ENCODE measurements at places on chromosomes 2 and 18. TPM values are rescaled to one million over a fixed set of nuclear protein-coding genes. Genes with fewer than 3 reads are reported as not detected.

DNA sequence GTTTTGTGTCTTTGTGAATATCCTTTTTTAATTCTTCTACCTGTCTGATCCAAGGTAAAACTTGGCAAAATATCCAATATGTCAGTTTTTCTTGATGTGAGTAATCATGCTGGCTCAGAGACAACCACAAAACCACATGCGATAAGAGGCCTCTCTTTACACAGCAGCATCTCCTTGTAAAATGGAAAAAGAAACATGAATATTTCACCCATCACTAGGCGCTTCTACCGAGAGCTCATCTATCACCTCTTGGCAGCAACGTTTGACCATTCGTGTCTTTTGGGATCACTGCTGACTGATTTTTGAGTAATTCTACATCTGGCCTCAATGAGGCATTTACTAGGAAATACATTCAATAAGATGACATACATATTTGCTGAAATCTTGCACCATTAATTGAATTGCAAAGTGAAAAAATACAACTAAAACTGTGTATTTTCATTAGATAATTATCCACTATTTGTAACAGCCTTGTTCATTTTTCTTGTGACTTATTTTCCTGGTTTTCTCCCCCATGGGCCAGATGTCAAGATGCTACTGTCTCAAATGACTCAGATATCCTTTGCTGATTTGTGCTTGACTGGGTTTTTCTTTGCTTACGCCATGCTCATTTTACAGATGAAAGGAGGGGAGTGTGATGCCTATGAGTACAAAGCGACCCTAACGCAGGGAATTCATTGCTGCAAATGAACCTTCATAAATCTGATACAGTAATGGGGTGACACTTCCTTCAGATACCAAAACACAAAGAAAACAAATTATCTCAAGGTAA is 467.5 kb downstream of the FBXO15 start:
- no peak for DNase-seq

GRCh38 chr2:7191932-7192331 is 274.7 kb downstream of the RNF144A start:
- DNase-seq, result no peak

GRCh38 chr2:119821266-119821665 is 61.5 kb downstream of the PTPN4 start:
- DNase-seq, result no peak

Gene SAG
- total RNA-seq, result not detected

Gene AKAIN1
- 3.1 TPM for total RNA-seq

Gene KCNE4
- total RNA-seq, result 4.6 TPM

Gene LYPD1
- total RNA-seq, result 1.6 TPM

GRCh38 chr2:34266908-34267697 is 668.0 kb upstream of the FAM98A start:
- DNase-seq, result no peak

Gene ST8SIA5
- under 0.01 TPM for total RNA-seq

- DNase-seq, result no peak
Observed at GRCh38 chr2:217932803-217933616, 69.8 kb downstream of the TNS1 start.

- DNase-seq, result no peak
Observed at GRCh38 chr2:175743011-175743410, 259.1 kb downstream of the LNPK start.

Gene CENPA
- total RNA-seq, result not detected

DNA sequence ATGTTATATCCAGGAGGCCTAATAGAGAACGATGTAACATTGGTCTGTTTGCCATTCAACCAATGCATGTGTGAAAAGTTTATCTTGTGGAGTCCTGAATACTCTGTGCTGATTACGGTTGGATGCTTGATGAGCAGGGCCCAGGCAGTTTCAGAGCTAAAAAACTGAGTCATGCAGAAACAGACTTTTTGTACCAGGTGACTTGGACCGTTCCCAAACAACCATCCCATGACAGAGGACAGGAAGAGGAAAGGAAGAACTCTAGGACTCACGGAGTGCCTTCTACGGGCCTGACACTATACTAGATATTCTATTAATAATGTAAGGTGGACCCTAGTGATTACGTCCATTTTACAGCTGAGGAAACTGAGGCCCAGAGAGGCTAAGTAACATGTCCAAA is 142.1 kb downstream of the ARHGAP28 start:
- DNase-seq, result no peak

Gene DYSF
- 10.9 TPM for total RNA-seq

Gene DNPEP
- 18.4 TPM for total RNA-seq
